ENCODE measurements at places on chromosomes 2 and 18.
A peak's percentile ranks its signal among the peaks of the same experiment; 100 is the strongest.

DNA sequence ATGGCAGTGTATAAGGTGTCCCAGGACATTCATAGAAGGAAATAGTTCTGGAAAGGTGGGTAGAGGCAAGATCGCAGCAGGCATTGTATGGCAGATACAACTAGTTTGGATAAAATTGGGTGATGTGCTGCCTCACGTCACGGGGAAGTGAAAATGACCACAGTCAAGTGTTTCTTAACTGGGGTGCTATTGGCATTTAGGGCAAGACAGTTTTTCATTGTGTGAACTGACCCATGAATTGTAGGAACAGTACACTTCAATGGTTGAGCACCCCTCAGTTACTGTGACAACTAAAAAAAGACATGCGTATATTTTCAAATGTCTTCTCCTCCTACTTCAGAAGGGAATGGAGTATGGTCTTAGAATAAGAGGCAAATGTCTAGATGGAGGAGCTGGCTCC lies 22.3 kb upstream of the CYRIA start:
- DNase-seq, result no peak

DNA sequence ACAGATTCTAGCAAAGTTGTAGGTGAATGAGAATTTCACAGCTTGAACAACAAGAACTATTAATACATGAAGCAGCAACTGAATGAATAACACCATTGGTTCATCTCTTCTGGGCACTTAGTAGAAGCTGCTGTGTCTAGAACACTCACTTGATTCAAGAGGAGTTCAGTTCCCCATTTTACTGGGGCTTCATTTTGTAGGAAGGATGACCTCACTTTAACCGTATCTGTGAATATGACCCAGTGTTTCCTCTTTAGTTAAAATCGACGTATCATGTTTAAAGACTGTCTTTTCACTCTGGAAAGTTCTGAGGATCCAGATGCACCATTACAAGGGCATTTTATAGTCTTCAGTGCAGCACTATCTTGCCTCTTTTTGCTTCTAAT lies 47.8 kb downstream of the LRRTM1 start:
- no peak for DNase-seq

DNA sequence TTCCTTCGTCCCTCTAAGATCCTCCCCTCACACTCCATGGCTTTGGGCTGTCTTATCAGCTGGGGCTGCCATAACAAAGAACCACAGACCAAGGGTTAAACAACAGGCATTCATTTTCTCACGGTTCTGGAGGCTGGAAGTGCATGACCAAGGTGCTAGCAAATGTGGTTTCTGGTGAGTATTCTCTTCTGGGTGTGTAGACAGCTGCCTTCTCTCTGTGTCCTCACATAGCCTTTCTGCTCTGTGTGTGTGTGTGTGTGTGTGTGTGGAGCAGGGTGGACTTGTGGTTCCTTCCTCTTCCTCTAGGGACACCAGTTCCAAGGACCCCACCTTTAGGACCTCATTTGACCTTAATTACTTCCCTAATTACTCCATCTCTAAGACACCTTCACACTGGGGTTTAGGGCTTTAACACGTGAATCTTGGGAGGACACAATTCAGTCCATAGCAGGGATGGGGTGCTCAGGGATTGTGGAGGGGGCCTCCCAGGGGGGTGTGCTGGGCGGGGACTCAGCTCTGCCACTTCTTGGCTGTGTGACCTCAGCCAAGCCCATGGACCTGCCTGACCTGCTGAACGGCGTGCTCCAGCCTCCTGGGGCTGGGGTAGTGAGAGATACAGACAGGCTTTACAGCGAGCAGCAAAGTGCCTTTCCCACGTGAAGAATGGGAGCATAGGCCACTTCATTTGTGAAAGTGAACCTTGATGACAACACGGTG lies 38.0 kb downstream of the ACKR3 start:
- DNase-seq, result peak; percentile 31

DNA sequence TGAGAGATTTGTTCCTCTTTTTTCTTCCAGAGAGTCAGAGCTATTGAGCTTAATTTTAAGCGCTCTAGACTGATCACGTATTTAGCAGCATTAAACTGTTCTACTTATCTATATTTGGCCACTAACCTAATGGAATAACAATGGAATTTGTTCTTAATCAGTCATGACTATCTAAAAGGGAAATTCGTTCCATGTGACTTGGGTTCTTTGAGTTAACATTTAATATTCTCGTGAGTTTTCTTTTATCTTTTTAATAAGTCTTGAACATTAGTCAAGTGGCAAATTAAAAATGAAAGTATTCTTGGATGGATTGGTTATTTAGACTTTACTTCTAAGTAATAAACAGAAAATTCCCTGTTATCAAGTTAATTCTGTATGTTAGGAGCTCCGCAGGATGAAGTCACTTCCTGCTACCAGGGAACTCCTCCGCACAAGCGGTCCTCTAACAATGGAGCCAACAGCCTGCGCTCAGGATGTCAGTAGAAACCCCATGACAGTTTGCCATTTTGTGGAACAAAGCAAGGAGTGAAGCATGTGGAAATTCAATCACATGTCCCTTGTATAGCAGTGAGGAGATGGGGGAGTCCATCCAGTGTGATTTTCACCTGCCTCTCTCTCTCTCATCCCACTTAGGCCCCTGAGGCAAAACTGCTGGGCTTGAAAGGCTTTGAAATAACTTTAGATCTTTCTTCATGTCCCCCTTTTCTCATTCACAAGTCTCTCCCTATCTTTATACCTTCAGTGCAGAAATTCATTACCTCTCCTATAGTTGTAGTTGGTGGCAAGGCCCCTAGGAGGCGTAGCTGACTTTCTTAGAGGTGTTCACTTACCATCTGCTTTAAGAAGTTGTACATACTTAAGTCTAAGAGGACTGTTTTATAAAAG lies 138.1 kb downstream of the WDR7 start:
- peak; percentile 25 for DNase-seq

GRCh38 chr2:60468382-60469085 lies 84.9 kb downstream of the BCL11A start:
- DNase-seq, result peak; percentile 37

DNA sequence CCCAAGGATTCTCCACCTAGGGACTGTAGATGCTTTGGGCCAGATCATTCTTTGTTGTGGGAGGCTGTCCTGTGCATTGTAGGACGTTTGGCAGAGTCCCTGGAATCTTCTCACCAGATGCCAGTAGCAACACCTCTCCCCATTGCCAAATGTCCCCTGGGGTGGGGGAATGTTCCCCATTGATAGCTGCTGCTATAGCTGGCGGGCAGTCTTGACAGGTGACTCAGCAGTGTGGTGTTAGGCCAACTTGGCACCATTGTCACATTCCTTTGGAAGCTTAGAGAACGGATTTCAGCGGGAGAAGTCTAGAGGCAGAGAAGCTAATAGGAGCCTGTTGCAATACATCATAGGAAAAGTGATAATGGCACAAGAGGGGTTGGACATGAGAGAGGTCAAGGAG lies 495.7 kb upstream of the SMIM21 start:
- DNase-seq, result peak; percentile 2

DNA sequence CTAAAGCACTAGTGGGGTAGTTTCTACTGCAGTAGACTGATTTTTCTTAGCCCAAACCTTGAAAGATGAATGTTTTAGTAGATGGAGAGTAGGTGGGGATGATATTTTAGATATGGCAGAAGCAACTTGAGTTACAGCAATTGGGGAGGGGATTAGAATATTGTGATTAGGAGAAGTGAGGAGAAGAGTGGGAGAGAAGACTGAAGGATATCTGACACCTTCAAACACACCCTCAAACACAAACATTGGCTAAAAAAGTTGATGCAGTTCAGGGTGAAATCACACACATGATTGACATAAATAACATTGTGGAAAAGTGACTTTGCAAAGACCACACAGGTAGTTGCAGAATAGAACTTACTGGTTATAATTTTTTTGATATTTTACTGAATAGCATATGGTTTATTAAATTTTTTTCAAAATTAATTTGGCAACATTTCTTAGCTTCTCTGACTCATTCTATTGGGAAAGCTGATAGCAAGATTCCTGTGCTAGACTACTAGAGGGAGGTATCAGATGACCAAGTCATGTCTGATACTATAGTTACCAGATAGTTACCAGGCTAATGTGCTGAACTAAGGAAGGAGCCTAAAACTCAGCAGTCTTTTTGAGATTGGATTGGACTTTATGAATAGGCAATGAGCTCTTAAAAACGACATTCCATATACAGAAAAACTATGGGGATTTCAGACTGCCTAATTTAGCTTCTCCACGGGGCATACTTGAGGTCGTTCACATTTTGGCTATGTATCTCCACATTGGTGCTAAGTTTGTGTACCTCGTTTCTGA lies 73.0 kb downstream of the ACTR3 start:
- peak; percentile 65 for DNase-seq

DNA sequence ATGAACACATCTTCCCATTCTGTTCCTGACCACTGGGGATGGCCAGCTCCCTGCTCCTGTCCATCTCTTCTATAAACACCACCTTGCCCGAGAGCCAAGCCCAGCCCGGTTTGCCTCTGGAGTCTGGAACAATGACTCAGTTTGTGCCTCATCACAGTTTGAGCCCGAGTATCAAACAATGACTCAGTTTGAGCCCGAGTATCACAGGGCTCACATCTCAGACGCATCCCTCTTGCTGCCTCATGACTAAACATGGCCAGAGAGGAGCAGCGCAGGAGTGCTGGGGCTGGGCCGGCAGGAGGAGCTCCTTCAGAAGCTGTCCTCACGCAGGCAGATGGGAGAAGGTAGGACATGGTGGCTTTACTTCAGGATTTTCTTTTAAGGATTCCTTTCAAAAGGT lies 68.7 kb downstream of the PXDN start:
- DNase-seq, result peak; percentile 88

- no peak for DNase-seq
Measured at GRCh38 chr2:136116813-136117390, 1.0 kb downstream of the CXCR4 start.

DNA sequence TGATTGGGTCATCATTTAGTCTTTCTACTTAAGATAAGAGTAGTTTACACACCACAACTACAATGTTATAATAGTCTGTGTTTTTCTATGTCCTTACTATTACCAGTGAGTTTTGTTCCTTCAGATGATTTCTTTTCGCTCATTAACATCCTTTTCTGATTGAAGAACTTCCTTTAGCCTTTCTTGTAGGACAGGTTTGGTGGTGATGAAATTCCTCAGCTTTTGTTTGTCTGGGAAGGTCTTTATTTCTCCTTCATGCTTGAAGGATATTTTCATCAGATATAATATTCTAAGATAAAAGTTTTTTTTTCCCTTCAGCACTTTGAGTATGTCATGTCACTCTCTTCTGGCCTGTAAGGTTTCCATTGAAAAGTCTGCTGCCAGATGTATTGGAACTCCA lies 38.0 kb upstream of the SLC16A14 start:
- DNase-seq, result no peak

GRCh38 chr2:154599189-154599588 lies 99.3 kb upstream of the KCNJ3 start:
- no peak for DNase-seq

GRCh38 chr2:14816069-14817060 lies 183.8 kb downstream of the LRATD1 start:
- no peak for DNase-seq

DNA sequence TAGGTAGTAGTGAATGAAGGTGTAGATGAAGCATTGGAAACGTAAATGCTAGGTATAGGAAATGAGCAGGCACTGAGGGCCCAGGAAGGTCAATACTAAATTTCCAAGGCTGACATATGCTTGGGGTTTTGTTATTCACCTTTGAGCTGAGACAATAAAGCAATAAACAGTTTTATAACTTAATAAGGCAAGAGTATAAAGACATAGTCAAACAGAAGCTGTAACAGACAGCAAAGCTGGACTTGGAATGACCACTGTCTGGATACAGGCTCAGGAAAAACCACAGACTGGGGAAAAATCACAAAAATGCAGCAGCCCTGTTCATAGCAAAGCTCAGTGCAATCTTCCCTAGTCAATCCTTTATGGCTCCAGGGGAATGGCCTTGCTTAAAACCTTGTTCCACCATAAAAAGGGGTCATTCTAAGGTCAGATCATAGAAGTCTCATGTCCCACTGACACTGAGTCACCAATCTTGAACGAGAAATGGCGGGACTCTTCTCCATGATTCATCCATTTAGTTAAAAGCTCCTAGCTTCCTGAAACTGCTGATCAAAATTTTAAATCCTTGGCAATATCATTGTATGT lies 493.3 kb downstream of the CMPK2 start:
- peak; percentile 88 for DNase-seq

- DNase-seq, result peak; percentile 52
Measured at GRCh38 chr18:61322265-61322873, 10.9 kb upstream of the CDH20 start.

- no peak for DNase-seq
Measured at GRCh38 chr2:218312267-218312756, 20.0 kb upstream of the TMBIM1 start.

DNA sequence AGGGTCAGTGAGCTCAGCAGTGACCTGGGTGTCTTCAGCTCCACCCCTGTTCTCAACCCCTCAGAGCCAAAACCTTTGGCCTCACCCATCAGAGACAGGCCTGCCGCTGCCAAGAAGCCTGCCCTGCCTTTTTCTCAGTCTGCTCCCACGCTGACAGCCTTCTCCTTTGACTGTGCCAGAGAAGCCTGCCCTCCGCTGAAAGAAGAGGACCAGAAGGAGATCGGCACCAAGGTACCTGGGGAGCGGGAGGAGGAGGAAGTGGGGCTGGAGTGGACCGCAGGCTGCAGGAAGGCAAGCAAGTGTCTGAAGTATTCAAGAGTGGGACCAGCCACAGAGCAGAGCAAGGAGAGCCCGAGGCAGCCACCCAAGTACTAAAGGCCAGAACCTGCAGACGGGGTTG lies 33.2 kb downstream of the TOGARAM2 start:
- DNase-seq, result no peak

DNA sequence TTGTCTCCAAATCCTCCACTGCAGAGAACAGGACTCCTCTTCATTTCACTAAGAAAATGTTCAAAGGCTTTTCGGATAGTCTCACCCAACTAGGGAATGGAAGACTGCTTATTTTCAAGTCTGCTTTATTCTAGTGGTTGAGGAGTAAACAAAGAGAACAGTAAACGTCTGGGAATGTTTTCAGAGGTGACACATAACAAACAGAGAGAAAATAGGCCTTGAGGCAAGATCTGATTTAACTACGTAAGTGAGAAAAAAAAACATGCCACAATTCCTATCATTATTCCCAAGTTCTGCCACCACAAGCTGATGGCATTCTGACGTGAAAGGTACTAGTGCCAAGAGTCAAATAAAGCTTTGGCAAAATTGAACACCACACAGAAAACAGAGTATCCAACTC lies 16.7 kb upstream of the WIPF1 start:
- peak; percentile 85 for DNase-seq

DNA sequence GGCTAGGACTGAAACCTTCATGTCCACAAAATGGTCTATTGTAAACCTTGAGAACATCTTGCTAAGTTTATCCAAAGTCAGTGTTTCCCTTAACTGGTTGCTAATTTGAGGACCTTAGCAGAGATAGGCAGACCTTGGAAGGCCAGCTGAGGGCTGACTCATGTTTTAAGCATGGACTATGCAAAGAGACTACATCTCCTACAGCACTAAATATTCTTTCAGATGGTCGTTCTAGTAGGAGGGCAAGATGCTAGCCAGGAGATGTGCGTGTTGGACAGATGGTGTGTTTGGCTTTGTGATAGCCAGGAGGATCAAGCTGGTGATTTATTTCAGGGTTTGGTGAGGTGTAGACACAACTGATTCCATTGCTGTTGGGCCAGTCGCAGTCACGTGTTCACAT lies 75.8 kb downstream of the NRP2 start:
- DNase-seq, result peak; percentile 72
